GM12878 (cell line): ENCODE measurements at places on chromosomes 4 and X. TPM values are rescaled to one million over a fixed set of nuclear protein-coding genes. Genes with fewer than 3 reads are reported as not detected.

The PCDH19 gene
- polyA plus RNA-seq, result not detected in 2 replicates

The IL1RAPL1 gene
- polyA plus RNA-seq, result not detected in 2 replicates

The RNF150 gene
- polyA plus RNA-seq, result not detected in 2 replicates

The MTNR1A gene
- not detected in 2 replicates for polyA plus RNA-seq

DNA sequence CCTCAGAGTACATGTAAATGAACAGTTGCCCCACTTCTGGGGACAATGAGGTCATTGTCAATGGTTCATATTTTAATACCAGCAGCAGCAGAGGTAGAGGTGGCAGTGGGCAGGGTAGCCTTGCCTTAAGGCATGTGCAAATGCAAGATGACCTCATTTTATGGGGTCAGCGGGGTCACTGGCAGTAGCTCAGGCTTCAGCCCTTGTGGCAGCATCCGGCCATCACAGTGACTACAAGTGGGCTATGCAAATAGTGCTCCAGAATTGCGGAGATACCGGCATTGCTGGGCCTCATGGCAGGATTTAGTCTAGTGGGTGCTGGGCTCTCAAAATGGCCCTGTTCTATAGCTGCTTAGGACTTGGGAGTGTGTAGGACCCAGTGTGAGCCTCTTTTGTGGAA lies 144.7 kb downstream of the FAM47A start:
- H3K4me3 ChIP-seq, result no peak overlapping the region
- no peaks in the 10 kb centered on the region for H3K4me1 ChIP-seq
- H3K27ac ChIP-seq, result no peak overlapping the region
- no peak for DNase-seq
- no peaks in the 10 kb centered on the region for H3K36me3 ChIP-seq

- H3K36me3 ChIP-seq, result no peaks in the 10 kb centered on the region
- no peak overlapping the region for H3K4me3 ChIP-seq
- H3K27me3 ChIP-seq, result no peaks in the 10 kb centered on the region
- H3K4me1 ChIP-seq, result no peaks in the 10 kb centered on the region
These were observed 196.6 kb upstream of the AGA start for GRCh38 chr4:177638871-177639270.

DNA sequence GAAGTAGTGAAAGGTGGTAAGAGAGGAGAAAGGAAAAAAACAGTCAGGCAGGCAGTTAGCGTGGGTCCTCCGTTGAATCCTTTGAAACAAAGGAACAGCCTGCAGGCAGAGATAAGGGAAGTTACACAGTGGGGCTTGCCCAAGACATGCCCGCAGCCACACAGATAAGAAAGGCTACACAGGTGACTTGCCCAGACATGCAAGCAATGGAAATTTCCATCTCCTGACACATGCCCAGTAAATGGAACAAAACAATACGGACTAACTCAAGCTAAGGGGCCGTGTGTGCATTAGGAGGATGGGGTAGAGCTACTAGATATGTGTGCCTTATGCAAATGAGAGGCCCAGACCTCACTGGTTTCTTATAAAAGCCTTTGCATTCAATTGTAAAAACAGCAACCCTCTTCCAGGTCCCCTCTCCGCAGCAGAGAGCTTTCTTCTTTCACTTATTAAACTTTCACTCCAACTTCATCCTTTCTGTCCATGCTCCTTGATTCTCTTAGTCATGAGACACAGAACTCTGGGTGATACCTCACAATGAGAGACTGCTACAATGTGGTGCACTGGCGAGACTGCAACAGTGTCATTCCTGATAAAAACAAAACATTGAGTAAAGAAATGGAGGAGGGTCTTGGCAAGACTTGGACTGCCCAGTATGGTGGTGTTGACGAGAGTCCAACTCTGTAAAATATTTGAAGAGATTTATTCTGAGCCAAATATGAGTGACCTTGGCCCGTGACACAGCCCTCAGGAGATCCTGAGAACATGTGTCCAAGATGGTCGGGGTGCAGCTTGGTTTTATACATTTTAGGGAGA lies 997.4 kb upstream of the PRKX start:
- no peaks in the 10 kb centered on the region for H3K27me3 ChIP-seq
- no peak overlapping the region for H3K27ac ChIP-seq
- peak; percentile 16 for DNase-seq
- no peak overlapping the region for H3K4me3 ChIP-seq

- no peaks in the 10 kb centered on the region for H3K27me3 ChIP-seq
- no peak for DNase-seq
- H3K4me3 ChIP-seq, result no peak overlapping the region
These were observed 116.9 kb upstream of the GALNT7 start for GRCh38 chr4:173051716-173052115.

DNA sequence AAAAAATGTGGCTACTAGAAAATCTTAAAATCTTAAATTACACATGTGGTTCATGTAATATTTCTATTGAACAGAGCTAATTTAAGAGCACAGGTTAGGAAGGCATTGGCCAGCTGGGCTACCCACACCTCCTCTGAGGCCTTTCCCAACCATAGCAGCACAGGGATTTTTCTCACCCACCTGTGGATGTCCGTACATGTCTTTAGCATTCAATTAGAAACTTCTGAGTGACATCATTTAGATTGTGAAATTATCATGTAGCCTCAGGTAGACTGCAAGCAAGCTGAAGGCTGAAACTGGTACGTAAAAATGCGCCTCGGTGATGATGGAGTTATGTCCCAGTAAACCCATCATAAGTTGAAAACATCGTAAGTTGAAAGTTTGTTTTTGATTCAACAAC lies 31.2 kb downstream of the SCARB2 start:
- H3K36me3 ChIP-seq, result no peaks in the 10 kb centered on the region
- H3K27ac ChIP-seq, result no peak overlapping the region
- H3K4me1 ChIP-seq, result no peaks in the 10 kb centered on the region
- H3K4me3 ChIP-seq, result no peak overlapping the region
- no peaks in the 10 kb centered on the region for H3K27me3 ChIP-seq

DNA sequence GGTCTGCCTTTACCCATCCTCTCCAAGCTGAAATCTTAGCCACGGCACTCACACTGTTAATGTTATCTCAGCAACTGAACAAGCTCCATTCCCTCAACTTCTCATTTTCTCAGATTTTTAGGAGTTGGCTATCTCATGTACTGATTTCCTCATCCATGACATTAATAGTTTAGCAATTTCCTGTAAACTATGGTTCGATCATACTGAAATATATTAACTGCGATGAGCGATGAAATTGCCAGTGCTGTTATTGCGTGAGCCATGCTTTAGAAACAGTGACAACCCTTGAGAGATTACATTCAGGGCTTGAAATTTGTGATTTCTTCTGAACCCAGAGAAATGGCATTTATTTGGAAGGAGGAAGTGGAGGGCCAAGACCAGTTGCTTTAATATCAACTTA lies 223.7 kb downstream of the GPAT3 start:
- H3K4me3 ChIP-seq, result no peak overlapping the region
- no peak for DNase-seq
- no peaks in the 10 kb centered on the region for H3K27me3 ChIP-seq
- no peaks in the 10 kb centered on the region for H3K4me1 ChIP-seq

- H3K27me3 ChIP-seq, result no peaks in the 10 kb centered on the region
- H3K4me3 ChIP-seq, result no peak overlapping the region
- no peaks in the 10 kb centered on the region for H3K4me1 ChIP-seq
These were observed 147.1 kb downstream of the NAA11 start for GRCh38 chr4:79178760-79179159.

DNA sequence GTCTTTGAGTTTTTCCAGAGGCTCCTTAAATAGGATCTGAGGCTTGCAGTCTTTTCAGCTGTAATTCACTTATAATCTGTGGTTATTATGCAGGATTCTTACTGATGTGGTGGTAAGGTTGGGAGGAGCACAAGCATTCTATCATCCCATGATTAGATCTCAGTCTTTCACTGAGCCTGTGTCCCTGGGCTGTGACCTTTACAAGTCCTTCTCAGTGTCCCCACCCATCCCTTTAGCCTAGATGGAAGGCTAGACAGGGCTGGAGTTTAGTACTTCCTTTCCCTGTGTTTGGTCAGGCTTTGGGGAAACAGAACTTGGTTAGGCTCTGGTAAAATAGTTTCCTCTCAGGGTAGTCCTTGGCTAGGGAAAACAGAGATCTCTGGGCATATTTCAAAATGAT lies 17.1 kb upstream of the NKAP start:
- H3K36me3 ChIP-seq, result no peaks in the 10 kb centered on the region

- no peak overlapping the region for H3K4me3 ChIP-seq
- H3K27me3 ChIP-seq, result no peaks in the 10 kb centered on the region
- H3K4me1 ChIP-seq, result no peaks in the 10 kb centered on the region; the same call in 1 of the 2 replicates
These were observed 49.6 kb downstream of the LAMP2 start for GRCh38 chrX:120419463-120419862.

- no peaks in the 10 kb centered on the region for H3K27me3 ChIP-seq
- H3K4me3 ChIP-seq, result no peak overlapping the region
- H3K4me1 ChIP-seq, result no peaks in the 10 kb centered on the region
- H3K27ac ChIP-seq, result no peak overlapping the region
- no peaks in the 10 kb centered on the region for H3K36me3 ChIP-seq
These were observed 543.6 kb upstream of the SMIM31 start for GRCh38 chr4:164210377-164210776.

GRCh38 chr4:161320377-161320776 lies 843.4 kb downstream of the FSTL5 start:
- no peak overlapping the region for H3K4me3 ChIP-seq
- H3K36me3 ChIP-seq, result no peaks in the 10 kb centered on the region
- no peak for DNase-seq
- H3K27me3 ChIP-seq, result no peaks in the 10 kb centered on the region

- H3K27ac ChIP-seq, result no peak overlapping the region
- H3K4me3 ChIP-seq, result no peak overlapping the region
These were observed 35.1 kb downstream of the KLHL8 start for GRCh38 chr4:87185146-87185870.

GRCh38 chr4:104719539-104720230 lies 225.0 kb upstream of the CXXC4 start:
- no peaks in the 10 kb centered on the region for H3K36me3 ChIP-seq
- H3K27ac ChIP-seq, result peak overlapping the region; percentile 70
- H3K4me1 ChIP-seq, result peaks cover 6% of the 10 kb centered on the region
- H3K4me3 ChIP-seq, result no peak overlapping the region
- no peaks in the 10 kb centered on the region for H3K27me3 ChIP-seq
- DNase-seq, result peak; percentile 49

DNA sequence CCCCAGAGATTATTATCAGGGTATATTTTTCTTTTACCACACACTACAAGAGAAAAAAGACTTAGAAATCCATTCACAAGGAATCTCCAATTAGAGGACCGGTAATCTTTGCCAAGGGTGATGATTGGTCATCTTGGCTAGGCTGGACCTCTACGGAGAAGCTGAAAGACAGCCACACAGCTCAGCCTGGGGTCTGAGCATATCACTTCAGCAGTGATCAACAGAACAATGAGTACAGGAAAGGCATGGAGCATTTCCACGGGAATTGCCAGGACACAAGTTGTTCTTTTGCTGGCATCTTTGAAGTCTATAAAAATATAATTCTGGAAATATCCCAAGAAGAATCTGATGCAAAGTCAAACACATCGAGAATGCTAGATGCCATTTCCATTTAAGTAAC lies 191.5 kb downstream of the TENM3 start:
- H3K27ac ChIP-seq, result no peak overlapping the region
- no peak for DNase-seq

DNA sequence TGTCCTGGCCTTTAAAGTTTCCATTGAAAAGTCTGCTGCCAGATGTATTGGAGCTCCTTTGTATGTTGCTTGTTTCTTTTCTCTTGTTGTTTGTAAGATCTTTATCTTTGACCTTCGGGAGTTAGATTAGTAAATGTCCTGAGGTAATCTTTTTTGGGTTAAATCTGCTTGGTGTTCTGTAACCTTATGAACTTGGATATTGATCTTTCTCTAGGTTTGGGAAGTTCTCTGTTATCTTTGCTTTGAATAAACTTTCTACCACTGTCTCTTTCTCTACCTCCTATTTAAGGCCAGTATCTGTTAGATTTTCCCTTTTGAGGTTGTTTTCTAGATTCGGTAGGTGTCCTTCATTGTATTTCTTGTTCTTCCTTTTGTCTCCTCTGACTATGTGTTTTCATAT lies 447.8 kb downstream of the FAM133A start:
- H3K36me3 ChIP-seq, result no peaks in the 10 kb centered on the region
- no peaks in the 10 kb centered on the region for H3K4me1 ChIP-seq
- no peaks in the 10 kb centered on the region for H3K27me3 ChIP-seq
- H3K4me3 ChIP-seq, result no peak overlapping the region
- H3K27ac ChIP-seq, result no peak overlapping the region

- no peaks in the 10 kb centered on the region for H3K36me3 ChIP-seq
- no peaks in the 10 kb centered on the region for H3K4me1 ChIP-seq
- H3K27ac ChIP-seq, result no peak overlapping the region
- H3K27me3 ChIP-seq, result no peaks in the 10 kb centered on the region
- no peak for DNase-seq
These were observed 100.0 kb upstream of the EOLA2 start for GRCh38 chrX:150038315-150038714.

DNA sequence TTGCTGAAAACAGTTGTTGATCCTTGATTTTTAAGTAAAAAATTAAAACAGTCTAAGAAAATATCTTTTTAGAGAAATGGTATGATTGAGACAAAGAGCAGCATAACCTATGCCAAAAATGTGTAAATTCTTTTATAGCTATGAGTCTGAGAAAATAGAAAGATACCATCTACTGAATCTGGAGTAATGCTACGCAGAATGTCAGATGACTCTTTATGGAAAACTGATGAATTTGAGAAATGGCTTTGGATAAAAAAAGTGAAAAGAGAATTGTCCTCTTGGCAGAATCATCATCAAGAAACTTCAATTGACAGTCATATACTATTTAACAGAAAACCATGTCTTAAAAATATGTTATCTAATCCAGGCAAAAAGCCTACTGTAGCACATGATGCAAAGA lies 183.1 kb downstream of the FAT4 start:
- no peak for DNase-seq
- no peak overlapping the region for H3K4me3 ChIP-seq
- no peaks in the 10 kb centered on the region for H3K4me1 ChIP-seq
- no peaks in the 10 kb centered on the region for H3K27me3 ChIP-seq
- no peaks in the 10 kb centered on the region for H3K36me3 ChIP-seq
- no peak overlapping the region for H3K27ac ChIP-seq

DNA sequence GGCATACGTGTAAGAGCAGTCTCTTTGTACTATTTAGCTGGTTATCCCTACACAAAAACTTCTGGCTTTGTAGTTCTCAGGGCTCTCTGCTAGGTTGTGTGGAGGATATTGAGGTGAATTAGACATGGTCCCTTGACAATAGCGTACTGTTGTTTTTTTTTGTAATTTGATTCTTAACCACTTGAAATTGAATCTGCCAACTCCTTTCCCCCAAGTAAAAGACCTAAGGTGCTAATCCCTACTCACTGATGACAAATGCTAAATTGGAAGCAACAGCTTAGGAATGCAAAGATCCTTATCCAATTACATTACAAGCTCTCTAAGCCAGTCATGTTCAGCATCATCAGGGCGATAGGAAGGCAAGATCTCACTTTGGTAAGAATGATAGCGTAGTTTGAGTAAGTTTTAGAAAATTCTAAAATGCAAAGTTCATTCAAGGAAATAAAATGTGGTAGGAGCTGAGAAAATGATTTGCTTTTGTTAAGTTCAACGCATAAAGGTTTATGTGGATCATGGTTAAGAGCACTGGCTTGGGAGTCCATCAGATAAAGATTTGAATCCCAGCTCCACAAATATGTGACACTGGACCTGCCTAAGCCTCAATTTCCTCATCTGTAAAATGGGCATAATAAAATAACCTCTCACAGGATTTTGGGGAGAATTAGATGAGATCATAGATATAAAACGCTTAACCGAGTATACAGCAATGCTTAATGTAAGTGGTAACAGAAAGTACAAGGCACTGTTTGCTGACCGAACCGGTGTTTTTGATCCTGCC lies 39.3 kb downstream of the DOCK11 start:
- DNase-seq, result no peak
- no peak overlapping the region for H3K4me3 ChIP-seq
- H3K4me1 ChIP-seq, result peaks cover 17% of the 10 kb centered on the region
- no peaks in the 10 kb centered on the region for H3K36me3 ChIP-seq
